Activated T-cell treated with anti-CD3 and anti-CD28 coated beads, Interleukin-2, amount 50 U/mL, for 4 hours (primary cell): ENCODE measurements at places on chromosomes 12 and 14.

DNA sequence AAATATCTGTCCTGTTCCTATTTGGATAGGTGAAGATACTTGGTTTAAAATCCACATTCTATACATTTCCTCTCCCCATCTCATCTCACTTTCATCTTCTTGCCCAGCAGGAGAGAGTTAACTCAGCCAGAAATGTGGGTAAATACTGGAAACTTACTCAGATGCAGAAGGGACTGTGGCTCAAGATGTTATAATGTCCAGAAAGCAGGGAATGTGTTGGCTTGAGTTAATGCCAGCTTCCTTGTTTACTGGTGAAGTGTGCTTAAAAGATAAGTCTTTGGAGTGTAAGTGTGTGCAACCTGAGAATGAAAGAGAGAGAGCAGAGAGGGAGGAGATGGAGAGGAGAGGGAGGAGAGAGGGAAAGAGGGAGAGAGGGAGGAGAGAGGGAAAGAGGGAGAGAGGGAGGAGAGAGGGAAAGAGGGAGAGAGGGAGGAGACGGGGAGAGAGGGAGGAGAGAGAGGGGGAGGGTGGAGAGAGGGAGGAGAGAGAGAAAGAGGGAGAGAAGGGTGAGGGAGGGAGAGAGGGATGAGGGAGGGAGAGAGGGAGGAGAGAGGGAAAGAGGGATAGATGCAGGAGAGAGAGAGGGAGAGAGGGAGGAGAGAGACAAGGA lies 22.0 kb upstream of the SNRPF start:
- no peak for DNase-seq

- no peak for DNase-seq
Measured at GRCh38 chr12:31033146-31033545, 40.5 kb upstream of the DDX11 start.

- DNase-seq = no peak
Measured at GRCh38 chr12:92155733-92156132, 10.1 kb upstream of the BTG1 start.

DNA sequence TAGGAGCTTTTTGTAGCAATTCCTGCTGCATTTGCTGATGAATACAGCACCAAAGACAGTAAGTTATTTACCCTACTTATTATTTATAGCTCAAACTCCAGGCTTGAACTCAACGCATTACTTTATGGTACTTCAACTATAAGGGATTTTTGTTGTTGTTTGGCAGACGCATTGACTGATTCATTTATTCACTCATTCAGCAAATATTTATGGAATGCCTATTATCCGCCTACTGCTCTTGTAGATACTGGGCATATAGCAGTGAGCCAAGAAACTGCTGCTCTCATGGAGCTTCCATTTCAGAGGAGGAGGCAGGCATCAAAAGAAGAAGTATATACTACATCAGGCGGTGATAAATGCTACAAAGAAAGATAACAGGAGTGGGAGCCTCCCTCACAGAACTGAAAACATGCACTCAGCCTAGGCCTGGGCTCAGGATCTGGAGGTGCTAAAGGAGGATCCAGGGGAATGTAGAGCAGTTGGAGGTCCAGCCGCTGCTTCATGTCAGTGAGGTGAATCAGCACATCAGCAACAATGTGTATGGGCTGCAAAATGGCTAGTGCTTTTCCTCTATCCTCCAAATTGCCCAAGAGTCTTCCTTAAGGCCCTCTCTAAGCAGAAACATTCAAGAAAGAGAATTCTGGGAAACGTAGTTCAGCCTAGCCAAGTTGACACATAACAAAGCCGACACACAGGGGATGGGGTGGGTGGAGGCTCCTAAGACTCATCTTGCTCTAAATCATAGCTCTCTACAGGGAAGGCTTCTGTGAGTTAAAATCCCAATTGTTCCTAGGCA lies 157.5 kb downstream of the NRXN3 start:
- DNase-seq = no peak

DNA sequence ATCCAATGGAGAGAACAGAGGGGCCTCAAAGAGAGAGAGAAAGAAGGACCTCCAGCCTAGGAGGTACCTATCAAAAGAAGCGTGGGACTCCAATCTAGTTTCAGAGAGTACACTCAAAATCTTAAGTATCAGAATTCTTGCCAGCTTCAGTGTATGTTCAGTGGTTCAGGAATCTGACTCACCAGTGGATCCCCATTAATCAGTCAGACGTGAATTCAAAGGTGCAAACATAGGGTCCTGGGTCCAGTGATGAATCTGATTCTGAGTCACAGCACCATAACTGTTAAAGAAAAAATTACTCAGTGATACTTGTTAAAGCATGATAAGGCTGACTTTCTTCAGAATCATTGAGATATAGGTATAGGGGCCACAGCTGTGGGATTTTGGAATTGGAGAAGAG lies 33.2 kb downstream of the ETNK1 start:
- no peak for DNase-seq

DNA sequence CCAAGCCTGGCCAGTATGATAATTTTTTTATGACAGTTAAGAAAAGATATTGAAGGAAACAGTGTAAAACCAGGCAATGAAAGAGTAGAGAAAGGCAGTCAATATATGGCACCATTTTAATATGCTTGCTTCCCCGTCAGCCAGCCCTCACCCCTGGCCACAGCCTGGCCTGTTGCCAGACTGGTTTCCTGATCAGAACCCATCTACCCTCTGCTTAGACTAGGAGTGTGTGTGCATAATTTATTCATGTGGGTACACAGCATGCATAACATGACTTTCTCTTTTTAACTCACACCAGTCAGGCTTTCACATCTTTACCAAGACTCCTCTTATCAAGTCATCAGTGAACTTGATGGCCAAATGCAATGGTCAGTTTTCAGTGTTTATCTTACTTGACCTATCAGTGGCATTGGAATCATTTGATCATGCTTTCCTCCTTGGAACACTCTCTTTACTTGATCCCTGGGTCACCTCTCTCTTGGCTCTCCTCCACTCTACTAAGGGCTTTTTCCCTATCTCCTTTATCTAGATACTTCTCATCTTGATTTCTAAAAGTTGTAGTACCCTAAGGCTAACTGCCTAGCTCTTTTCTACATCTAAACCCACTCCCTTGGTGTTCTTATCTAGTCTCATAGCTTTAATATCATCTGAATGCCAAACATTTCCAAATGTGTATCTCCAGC lies 10.0 kb upstream of the GPR19 start:
- peak; percentile 54 for DNase-seq

GRCh38 chr12:128796439-128797118 lies 27.2 kb downstream of the SLC15A4 start:
- no peak for DNase-seq

DNA sequence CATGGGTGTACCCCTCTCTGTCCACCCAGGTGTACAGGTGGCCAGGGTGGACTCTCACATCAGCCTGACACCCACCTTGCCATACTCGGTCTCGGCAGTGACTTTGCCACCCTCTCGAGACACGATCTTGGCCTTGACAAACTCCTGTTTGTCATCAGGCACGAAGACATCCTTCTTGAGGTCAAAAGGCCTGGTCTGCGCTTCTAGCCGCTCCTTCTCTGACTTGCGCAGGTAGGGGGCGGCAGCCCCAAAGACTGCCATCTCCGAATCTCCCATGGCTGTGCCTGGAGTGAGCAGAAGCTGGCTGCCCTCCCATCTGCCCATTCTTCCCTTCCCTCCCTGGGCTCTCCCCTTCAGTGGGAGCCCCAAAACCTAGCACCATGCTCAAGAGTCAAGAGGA lies 2.0 kb downstream of the MYH7 start:
- no peak for DNase-seq

GRCh38 chr12:6383572-6384498 lies at the start of gene LTBR:
Gene LTBR, plus strand, starts transcription at chr12:6384162. Its CDS starts 197 bp downstream, at chr12:6384359.
- DNase-seq = no peak

DNA sequence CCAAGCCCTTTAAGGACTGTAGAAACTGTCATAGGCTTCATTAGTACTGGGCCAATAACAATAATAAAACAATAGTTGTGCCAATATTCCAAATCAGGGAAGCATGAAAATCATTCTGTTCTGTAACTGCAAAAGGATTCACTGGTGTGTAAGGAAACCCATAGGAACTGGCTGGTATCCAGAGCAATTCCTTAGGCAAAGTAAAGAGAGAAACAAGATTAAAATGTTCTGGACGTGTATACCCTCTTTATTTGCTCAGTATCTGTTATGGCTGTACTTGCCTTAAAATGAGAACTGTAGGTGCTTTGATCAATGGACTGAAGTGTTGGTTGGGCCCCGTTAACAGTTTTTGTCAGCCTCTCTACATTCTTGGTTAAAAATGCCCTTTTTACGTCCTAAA lies 72.4 kb upstream of the STAC3 start:
- no peak for DNase-seq

GRCh38 chr12:116200812-116201211 lies 76.7 kb downstream of the MED13L start:
- DNase-seq = no peak

- DNase-seq = no peak
Measured at GRCh38 chr12:58268069-58268468, 326.7 kb downstream of the ATP23 start.

DNA sequence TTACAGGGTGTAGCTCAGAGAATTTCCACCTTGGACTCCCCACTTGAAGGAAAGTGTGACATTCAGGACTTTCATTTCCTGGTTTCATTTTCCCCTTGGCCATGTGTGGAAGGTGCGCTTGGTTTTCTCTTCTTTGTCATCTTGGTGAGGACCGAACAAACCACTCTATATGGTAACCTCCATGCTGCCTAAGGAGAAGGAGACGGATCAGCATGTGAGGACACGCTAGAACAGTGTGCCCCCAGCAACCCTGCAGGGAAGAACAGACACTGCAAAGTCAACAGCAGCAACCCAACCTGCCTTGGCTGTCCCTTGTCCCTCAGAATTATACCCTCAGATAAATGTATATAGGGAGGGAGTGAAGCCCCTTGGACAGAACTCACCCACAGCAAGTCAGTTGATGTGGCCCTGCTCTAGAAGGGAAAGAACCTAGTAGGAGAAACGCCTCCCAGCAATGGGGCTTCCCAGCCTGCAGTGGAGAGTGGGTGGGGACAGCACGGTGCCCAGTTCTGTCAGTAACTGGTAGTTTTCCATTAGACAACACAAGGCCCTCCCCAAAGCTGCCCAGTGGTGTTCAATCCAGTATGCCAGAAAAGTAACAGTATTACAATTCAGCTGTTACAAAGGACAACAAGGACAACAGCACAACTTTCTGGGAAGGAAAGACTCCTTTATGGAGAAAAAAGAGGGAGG lies 18.9 kb upstream of the COCH start:
- DNase-seq = no peak

GRCh38 chr12:98274430-98275130 lies 240.8 kb upstream of the TMPO start:
- DNase-seq = no peak

DNA sequence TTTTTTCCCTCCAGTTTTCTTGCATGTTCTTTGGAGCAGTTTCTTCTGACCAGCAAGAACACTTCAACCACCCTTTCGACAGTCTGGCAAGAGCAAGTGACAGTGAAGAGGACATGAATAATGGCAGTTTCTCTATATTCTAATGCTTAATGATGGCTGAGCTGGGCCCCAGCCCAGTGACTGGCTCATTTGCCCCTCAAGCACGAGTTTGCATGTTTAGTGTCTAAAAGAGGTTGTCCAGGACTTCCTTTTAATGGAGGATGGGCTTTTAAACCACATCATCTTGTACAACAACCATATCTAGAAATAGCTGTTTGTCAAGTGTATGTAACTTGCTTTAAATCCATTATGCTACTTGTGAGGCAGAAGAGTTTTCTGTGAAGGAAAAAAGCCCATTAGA lies 28.4 kb downstream of the RAD9B start:
- no peak for DNase-seq

DNA sequence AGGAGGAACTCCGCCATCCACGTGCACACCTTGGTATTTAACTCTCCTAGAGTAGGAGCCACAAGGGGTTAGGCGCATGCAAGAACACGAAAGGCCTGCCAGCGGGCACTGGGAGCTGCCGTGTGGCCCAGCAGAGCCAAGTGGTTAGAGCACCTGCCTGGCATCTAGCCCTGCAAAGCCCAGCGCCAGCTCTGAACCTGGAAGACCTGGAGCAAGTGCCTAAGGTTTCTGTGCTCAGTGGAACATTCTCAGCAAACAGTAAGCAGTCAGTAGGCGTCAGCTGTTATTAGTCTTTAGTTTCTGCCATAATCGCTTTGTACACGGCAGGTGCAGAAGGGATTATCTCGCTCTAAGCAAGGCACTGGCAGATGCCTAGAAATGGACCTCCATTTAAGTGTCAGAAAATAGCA lies 55.4 kb downstream of the SETD3 start:
- DNase-seq = no peak

- DNase-seq = no peak
Measured at GRCh38 chr14:54927551-54927950, 24.9 kb upstream of the GCH1 start.

DNA sequence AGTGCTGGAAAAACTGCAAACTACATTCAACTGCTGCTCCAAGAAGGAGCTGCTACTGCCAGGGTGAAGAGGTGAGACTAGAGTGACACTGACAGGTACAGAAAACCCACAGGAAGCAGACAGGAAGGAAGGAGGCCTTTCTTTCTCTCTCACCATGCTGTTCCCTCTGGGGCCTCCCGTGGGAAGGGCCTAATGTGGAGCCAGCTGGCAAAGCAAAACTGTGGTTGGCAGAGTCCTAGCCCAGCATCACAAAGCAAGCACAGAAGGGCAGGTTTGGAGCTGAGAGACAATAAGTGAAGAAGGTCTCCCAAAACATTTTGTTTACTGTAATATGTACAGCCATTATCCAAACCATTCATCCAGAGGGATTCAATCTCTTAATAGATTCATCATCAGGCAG lies 122.5 kb upstream of the MAX start:
- no peak for DNase-seq
